Stimulated activated CD4-positive, alpha-beta T cell treated with anti-CD3 and anti-CD28 coated beads, Interleukin-1b, Interleukin-23, amount 100 ng/mL, for 1 hour (primary cell): ENCODE measurements at places on chromosomes 11 and 22.

- no peak for DNase-seq
These were observed 50.2 kb downstream of the FLRT1 start for GRCh38 chr11:64085906-64086257.

DNA sequence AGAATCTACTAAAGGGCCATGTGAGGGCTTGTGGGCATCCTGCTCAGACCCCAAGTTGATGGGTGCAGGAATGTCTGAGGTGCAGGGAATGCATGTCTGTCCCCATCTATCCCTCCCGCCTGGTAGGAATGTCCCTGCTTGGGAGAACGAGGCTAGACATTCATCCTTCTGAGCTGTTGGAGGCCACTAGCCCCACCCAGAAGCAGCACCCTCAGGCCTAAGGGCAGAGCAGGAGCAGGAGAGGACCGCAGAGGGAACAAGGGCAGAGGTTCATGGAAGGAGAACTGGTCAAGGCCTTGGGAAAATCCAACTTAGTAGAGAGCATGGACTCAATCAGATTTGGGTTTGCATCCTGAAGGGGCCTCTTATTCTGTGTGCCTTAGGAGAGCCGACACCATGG, 22.1 kb upstream of the LMO1 start:
- DNase-seq = no peak

GRCh38 chr11:17439316-17439782, 37.3 kb downstream of the ABCC8 start:
- no peak for DNase-seq

DNA sequence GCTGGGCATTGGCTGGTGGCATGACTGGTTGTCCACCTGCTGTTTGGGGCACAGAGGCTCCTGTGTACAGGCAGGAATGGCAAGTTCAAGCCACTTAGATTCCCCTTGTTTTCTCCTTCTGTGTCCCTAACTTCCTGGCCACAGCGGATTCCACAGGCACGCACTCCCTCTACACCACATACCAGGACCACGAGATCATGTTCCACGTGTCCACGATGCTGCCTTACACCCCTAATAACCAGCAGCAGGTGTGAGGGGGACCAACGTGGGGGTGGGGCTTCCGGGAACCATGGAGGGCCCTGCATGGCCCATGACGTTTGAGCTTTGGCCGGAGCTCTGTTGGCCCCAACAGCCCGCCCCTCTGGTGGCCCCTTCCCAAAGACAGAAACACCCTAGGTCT, 7.8 kb downstream of the SIPA1 start:
- no peak for DNase-seq

GRCh38 chr22:19357270-19358105, 66.0 kb upstream of the CLTCL1 start:
- DNase-seq = no peak

DNA sequence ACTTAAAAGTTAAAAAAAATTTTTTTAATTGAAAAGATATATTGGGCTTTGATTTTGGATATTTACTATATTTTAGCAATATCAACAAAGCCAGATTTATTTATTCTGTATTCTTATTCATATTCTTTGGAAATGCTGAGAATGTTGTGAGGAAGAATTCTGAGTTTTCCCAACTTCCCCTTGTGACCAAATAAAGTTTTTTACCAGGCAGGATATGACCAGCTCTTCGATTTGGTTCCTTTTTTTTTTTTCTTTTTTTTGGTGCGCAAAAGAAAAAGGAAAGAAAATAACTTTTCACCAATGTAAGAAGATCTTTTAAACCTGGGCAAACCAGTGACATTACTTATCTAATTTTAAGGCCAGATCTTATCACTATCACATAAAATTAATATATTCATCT, 12.9 kb downstream of the TCP11L1 start:
- DNase-seq = no peak

- DNase-seq = no peak
These were observed 70.1 kb upstream of the TENM4 start for GRCh38 chr11:79510960-79511359.

DNA sequence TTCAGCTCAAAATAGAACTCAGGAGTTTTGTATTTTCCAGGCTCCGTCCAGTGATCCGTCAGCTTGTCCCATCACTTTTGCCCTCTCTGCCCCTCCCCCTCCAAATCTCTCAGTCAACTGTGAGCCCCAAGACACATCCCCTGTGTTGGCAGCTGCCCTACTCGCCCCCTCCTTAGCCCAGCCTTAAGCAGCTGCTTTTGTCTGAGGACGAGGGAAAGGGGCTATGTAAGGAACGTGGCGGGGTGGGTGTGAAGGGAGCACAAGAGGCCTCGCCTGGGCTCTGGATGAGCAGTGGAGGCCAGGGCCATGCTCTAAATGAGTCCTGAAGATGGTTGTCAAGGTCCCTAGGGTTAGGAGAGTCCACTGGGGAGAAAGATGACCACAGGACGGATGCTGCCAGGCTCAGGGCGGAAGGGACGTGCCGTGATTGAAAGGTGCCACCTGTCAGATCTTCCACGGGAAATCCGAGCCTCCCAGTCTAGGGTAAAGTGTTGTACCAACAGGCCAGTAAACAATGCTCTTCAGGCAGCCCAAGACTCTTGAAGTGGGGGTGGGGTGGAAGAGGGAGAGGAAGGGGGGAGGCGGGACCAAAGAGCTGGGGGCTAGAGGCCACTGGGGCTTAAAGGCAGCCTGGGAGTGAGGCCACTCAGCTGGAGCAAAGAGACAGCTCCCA, at the start of gene SMTNL1:
Gene SMTNL1 (plus strand): TSS at position 649 of the 673 bp plus-strand sequence. CDS start 5,048 bp downstream, outside the sequence.
- no peak for DNase-seq

- no peak for DNase-seq
These were observed 131.1 kb downstream of the DBX1 start for GRCh38 chr11:20029193-20029592.

- no peak for DNase-seq
These were observed 99.5 kb downstream of the MICAL3 start for GRCh38 chr22:17924735-17925364.

GRCh38 chr11:134074346-134074745, 5.5 kb downstream of the JAM3 start:
- DNase-seq = no peak

- no peak for DNase-seq
These were observed 29.7 kb upstream of the SORL1-AS1 start for GRCh38 chr11:121482231-121483129.
